Coronary artery (tissue), 2 donors: ENCODE measurements at places on chromosomes 7 and 10.

DNA sequence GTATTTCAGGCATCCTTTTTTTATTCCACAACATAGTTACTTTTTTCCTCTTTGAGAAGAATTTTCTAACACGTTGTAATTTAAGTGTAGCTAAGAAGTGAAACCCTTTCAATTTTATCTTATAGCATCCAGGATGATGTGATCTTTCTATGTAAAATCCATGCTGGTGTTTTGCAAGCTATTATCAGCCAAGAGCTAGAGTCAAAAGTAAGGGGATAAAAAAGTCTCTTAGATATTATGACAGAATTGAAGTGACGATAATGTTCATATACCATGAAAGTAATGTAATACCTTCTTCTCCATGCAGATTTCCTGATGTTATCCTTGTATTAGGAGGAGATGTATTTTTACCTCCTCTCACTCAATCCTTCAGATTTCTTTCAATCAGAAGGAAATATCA lies 64.2 kb upstream of the MBL2 start:
- DNase-seq: no peak

- no peak for DNase-seq
Measured at GRCh38 chr10:132130286-132131265, 56.2 kb upstream of the DPYSL4 start.

DNA sequence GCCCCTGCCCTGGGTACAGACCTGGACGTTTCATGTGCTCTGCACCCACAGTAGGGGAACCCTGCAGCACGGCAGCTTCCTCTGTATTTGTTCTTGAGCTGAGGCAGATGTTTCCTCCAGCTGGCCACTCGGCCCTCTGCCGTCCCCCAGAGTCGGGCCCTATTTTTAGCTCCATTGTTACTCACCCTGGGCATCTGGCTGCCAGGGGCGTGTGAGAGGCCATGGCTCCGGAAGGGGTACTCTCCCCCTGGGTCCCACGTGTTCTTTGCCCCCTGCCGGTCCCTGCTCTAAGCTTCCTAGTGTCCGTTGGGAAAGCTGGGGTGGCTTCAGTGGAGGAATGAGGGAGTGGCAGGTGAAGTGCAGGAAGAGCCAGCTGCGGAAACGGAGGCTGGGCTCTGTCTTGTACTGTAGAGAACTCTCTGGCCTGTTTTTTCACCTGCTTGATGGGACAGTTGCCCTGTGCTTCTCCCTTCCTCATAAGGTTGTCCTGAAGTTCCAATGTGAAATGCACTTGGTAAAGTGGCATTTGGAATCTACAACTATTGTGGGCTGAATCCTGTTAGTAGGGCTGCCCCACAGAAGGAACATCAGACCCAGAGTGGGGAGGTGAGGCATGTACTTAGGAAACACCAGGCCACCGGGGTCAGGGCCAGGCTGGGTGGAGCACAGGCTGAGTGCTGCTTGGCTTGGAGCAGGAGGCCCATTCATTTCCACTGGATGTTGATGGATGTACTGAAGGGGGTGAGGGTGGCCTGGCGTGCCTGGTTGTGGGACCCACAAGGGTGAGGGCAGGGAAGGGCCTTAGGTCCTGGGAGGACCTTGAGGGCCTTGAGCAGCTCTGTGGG lies 30.6 kb downstream of the PALD1 start:
- DNase-seq: no peak

DNA sequence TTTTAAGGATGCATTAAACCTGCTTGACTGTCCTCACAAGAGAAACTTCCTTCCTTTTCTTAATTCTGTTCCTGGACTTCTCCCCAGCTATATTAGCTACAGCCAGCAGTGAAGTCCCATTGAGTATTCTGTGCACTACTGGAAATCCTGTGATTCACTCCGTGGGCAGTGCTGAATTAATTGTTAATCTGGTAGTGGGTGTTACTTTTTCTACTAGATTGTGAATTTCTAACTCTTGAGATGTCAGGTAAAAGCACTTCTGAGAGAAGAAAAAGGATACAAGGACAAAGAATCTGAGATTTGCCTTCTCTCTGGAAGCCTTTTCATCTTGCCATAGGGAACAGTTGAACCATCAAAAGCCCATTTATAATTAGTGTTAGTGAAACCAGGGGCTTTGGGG lies 33.9 kb downstream of the CYCS start:
- DNase-seq: no peak

DNA sequence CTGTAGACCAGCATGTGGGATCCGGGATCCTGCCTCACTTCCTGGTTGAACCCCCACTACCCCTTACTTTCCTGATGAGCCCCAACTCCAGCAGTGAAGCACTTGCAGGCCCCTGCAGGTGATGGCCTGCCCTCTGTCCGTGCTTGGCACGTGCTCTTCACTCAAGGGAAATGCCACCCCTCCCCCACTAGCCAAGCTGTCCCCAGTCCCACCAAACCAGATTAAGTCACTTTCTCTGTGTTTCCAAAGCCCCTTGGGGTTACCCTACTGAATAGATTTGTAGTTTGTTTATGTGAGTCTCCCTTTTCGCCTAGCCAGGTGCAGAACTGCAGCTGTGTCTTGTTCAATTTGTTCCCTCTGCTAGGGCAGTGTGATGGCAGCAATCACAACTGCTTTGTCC lies 121.7 kb downstream of the WDFY4 start:
- no peak for DNase-seq

DNA sequence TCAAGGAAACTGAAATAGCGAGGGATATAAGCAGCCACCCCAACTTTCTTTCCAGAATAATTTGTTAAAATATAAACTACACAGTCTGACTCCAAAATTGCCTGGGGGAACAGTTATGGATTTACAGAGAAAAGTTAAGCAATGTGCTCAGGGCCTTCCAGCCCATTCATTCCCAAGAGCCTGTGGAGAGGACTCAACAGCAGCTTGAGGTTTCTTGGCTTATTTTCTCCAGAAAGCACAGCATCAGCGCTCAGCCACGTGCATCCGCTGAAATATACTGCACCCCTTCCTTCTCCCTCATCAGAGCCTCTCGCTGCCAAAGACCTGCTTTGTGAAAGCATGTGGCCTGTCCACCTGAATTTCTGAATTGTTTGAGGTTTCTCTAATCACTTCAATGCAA lies 375.2 kb upstream of the VWC2 start:
- no peak for DNase-seq

DNA sequence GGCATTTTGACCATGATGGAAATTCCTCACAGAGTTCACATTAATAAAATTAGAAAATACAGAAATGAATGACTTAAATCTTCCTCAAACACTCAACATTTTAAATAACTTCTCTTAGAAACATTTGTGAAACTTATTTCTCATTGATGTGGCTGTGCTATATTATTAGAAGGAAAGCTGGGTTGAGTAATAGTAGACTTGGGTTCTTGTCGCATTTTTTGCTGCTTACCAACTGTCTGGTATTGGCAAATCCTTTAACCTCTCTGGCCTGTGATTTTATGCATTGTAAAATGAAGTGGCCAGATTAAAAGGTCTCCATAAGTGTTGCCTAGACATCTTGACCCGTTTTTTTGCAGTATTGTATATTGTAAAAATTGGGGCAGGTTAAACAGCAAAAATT lies 66.5 kb downstream of the VPS50 start:
- no peak for DNase-seq

DNA sequence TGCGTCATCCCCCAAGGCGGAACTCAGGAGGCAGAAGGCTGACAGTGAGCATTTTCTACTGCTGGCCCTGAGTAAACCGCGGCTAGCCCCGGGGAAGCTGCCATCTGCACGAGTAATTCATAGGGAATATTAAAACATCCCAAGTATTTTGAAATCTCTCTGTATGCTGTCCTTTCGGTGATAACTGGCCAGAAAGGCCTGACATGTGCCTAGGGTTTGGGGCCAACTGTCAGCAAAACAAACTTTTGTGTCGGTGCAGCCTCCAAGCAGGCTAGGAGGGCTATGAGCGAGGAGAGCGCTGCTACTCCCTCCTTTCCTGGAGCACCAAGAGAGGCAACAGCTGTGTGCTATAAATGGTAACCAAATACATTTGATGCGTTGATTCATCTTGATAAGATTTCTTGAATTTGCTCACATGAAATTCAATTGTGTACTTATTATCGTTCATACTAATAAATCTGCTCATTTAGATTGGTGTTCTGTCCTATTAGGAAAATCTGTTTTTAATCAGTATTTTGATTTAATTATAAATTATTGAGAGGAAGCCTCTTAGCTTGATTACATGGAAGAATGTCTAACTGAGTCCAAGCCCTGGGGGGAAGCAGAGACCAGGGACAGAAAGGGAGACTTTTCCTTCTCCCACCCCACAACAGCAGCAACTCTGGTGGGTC lies 124.4 kb upstream of the NPS start:
- no peak for DNase-seq

GRCh38 chr7:75993689-75994387 lies 557 bp downstream of the TMEM120A start:
- peak; percentile 96 for DNase-seq

GRCh38 chr7:139683137-139683921 lies 94.5 kb downstream of the HIPK2 start:
- DNase-seq: no peak

DNA sequence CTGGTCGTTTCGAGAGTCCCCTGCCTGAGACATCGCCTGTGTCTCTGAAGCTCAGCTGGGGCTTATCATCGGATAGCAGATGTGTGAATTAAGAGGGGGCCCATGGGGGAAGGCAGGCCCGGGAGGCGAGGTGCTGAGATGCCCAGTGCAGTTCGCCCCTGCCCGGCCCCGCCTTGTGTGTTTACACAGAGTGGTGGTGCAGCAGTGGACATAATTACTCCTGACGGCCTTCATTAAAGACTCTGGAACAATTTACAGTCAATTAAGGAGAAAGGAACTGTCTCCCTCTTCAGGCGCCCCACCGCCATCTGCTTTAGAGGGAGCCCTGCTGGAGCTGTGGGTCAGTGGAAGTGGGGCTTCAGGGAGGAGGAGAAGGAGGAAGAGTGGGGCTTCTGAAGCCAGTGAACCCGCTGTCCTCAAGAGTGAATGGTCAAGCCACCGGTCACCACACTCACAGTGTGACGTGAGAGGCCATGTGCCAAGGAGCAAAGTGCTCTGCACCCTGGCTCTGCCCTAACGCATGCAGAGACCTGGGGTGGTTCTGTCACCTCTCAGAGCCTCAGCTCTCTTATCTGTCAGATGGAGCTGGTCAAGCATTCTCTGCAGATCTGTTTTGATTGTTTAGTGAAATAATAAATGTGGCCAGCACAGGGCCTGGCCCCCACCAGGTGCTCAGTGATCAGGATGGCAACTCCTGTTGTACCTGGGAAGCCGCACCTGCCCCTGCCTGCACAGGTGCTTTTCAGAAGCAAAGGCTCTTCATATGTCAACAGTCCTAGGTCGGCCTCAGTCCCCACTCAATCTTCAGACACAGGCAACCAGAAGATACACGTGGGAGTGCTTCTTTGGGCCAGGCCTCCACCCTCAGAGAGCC lies 65.6 kb downstream of the CDH23 start:
- DNase-seq: no peak

- no peak for DNase-seq
Measured at GRCh38 chr10:96700374-96701099, 19.8 kb downstream of the PIK3AP1 start.

DNA sequence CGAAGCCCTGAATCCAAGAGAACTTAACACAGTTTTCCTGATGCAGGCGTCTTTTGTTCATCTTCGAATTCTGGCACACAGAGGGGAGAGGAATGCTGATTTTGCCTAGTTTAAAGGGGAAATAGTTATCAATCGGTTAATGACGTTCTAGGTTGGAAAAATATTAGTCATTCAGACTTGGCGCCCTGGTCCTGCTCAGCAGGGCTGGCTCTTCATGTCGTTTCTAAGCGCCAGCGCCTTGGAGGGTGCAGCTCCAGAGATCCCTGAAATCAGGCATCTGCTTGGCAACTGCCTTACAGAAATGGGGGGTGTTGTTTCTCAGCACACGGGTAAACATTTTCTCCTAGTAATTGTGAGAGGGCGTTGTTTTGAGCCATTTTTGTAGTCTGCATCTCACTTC lies 1.3 kb upstream of the PRTFDC1 start:
- DNase-seq: no peak

DNA sequence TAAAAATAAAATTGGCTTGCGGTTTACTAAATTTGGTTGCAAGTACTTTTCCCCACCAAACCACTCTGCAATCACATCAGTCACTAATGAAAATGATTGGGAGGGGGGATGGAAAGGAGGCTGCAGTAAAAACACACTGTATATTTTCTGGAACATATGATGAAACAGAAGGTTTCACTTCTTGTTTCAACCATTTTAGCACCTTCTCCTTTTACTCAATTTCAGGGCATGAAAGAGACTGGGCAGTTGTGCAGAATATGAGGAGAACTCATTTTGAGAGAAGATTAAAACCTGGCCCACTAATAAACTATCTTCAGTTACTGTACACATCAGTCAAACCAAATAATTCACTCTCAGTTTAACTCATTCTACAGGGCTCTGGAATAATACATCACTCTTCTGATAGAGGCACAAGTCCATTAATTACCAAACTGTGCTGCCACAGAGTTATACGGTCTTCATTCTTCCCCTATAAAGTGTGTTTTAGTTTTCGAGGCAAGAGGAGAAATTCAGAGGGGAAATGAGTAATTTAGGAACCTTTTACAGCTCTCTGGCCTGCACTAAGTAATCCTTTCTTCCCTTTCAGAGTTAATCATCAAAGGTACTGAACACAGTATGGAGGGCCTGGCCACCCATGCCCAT lies 25.5 kb downstream of the JAZF1 start:
- no peak for DNase-seq

DNA sequence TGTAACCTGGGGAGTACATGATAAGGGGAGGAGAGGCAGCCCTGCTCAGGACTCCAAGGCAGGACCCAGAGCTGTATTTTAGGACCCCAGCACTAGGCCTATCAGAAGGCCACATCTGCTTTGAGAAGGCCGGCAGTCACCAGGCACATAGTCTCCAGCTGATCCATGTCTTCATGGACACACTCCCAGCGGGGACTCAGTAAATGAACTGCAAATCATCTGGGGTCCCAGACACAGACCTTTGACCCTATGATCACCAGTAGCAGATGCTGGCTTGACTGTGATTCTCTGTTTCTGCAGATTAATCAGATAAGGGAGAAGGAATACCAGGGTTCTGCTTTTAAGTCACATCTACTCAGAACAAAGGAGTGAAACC lies 341.4 kb upstream of the PODXL start:
- DNase-seq: no peak

GRCh38 chr7:77940647-77941046 lies 142.1 kb downstream of the PHTF2 start:
- no peak for DNase-seq

GRCh38 chr7:128904381-128905197 lies 5.9 kb downstream of the KCP start:
- DNase-seq: no peak

DNA sequence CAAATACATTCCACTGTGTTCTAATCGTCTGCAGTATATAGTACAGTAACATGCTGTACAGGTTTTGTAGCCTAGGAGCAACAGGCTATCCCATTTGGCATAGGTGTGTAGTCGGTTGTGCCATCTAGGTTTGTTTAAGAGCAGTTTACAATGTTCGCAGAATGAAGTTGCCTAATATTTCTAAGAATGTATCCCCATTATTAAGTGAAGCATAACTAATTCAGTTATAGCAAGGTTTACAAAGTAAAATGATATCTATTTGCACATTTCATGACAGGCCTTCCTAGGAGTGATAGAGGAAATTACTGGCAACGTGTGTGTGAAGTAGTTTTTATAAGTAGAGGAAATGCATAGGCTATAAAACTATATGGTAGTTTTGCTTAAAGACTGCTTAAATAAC lies 4.0 kb downstream of the CREM start:
- no peak for DNase-seq

GRCh38 chr10:62795100-62795499 lies 9.4 kb upstream of the ADO start:
- DNase-seq: no peak

- no peak for DNase-seq
Measured at GRCh38 chr7:138564365-138564764, 104.3 kb downstream of the TRIM24 start.
